ENCODE measurements at places on chromosomes 13 and 19.
A peak's percentile ranks its signal among the peaks of the same experiment; 100 is the strongest.

- peak; percentile 98 for DNase-seq
Measured at GRCh38 chr19:41225238-41226052, 6.4 kb downstream of the AXL start.

GRCh38 chr19:2291185-2291751, 9.3 kb upstream of the PEAK3 start:
- peak; percentile 77 for DNase-seq

DNA sequence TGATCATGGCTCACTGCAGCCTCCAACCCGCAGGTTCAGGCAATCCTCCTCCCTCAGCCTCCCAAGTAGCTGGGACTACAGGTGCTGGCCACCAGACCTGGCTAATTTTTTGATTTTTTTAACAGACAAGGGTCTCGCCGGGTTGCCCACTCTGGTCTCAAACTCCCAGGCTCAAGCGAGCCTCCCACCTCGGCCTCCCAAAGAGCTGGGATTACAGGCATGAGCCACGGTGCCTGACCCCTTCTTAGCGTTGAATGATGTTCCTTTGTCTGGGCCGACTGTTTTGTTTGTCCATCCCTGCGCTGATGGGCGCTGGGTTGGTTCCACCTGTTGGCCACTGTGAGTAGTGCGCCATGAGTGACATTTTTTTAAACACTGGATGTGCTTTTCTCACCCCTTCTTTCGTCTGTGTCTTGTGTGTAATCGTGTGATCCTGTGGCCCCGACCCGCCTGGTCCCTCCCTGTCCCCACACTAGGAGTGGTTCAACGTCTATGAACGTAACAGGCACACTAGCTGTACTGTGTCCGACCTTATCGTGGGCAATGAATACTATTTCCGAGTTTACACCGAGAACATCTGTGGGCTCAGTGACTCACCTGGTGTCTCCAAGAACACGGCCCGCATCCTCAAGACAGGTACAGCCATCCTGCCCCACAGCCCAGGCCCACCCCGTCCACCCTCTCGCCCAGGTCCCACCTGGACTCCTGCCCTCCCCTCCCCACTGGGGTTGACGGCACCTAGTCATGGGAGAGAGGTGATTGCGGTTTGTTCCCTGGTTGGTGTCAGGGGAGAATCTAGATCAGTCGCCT, 15.0 kb upstream of the EMC10 start:
- peak; percentile 76 for DNase-seq

DNA sequence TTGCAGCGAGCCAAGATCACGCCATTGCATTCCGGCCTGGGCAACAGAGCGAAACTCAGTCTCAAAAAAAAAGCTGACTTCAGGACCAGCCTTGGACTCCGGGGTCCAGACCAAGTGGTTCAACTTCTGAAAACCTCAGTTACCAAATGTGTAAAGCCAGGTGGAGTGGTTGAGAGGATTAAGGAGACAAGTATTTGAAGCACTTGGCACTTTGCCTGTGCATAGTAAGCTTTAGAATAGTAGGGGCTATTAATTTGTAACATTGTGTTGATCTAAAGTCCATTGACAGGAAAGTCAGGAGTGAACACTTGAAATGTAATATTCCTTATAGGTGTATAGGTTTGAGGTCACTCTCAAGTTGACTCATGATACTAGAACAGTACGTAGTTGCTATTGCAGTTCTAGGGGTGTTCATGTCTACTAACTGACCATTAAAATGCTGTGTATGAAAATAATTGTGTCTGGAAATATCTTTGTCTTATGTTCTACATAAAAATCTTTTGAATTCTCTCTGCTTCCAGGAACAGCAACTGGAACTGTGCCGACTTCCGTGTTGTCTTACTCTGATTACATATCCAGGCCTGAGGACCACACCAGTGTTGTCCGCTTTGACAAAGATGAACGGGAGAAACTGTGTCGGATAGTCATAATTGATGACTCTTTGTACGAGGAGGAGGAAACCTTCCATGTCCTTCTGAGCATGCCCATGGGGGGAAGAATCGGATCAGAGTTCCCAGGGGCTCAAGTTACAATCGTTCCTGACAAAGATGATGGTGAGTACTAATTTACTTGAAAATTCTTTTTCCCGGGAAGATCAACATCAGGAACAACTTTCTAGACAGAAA, 97.4 kb downstream of the FREM2 start:
- no peak for DNase-seq

- peak; percentile 3 for DNase-seq
Measured at GRCh38 chr13:101875717-101876393, 423.4 kb downstream of the ITGBL1 start.

- DNase-seq, result no peak
Measured at GRCh38 chr13:79245937-79246577, 160.0 kb downstream of the RBM26 start.

DNA sequence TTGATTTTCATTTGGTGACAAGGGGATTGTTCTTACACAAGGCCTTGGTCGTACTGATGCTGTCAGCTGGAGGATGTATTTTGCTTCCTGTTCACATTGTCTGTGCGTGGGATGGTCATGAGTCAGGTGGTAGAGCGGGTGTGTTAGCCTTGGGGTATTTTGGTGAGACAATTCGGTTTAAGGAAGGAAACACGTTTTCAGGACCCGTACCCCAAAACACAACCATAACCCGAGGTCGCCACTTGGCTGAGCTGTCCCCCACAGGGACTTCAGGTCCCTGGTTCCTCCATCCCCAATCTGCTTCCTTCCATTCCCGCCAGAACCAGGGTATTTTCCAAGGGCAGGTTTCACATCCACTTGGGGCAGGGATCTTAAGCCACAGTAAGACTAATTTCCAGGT, 15.0 kb downstream of the MYO9B start:
- peak; percentile 36 for DNase-seq

GRCh38 chr19:13691569-13692435, 72.5 kb upstream of the MRI1 start:
- no peak for DNase-seq

DNA sequence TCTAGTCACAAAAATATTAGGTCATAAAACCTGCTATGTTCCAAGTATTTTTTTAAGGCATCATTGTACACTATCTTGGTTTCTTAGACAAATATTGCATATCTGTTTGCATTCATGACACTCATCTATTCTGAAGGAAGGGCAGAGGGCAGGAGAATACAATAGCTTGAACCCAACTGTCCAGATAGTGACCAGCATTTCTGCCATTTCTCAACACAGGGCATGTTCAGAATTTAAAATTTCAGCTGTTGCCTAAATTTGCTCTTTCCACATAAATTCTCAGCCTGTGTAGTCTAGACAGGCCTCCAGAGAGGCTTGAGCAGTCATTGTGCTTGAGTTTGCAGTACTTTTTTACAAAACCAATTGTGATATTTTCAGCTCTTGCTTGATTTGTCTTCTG, 119.5 kb downstream of the ZAR1L start:
- no peak for DNase-seq

DNA sequence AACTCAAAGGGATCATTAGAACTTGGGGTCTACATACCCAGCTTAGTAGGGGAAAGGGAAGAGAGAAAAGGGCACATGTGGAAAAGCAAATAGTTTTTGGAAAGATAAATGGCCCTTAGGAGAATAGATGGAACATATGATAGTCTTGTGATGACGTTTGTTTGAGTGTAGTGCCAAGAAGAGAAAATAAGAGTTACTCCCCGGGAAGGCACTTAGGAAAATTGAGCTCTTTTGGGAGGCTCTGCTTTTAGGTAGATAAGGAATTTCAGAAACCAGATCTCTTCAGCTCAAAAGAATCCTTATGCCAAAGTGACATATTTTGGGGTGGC, 44.8 kb upstream of the SERTM1 start:
- DNase-seq, result no peak

DNA sequence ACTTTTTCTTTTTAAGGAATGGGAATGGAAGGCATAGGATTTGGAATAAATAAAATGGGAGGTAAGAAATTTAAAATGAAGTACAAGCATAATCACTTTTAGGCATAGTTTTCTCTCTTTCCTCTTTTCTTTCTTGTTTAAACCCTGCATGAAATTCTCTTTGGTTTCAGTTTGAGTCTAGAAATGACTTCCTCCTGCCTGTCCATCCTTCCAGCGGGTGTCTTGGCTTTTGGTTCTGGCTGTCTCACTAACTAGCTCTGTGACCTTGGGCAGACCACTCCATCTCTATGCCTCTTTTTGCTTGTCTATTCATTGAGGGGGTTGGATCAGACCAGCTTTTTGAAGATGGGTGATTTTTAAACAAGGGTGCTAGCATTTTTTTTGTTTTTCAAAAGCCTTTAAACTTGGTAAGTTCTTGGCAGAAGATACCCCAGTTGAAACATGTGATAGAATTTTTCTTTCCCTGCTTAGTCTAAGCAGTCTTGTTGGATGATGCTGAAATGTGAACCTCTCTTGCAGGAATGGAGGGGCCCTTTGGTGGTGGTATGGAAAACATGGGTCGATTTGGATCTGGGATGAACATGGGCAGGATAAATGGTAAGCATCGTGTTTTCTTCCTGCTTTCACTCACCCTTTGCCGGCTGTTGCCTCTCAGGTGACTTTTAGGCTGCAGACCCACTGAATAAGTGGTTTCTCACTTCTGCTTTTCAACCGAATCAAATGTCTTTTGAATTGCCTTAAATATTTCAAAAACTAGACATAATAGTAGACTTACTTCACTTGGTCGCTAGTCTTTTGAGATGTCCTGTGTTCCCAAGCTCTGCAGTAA, 28.6 kb downstream of the PRAM1 start:
- no peak for DNase-seq

DNA sequence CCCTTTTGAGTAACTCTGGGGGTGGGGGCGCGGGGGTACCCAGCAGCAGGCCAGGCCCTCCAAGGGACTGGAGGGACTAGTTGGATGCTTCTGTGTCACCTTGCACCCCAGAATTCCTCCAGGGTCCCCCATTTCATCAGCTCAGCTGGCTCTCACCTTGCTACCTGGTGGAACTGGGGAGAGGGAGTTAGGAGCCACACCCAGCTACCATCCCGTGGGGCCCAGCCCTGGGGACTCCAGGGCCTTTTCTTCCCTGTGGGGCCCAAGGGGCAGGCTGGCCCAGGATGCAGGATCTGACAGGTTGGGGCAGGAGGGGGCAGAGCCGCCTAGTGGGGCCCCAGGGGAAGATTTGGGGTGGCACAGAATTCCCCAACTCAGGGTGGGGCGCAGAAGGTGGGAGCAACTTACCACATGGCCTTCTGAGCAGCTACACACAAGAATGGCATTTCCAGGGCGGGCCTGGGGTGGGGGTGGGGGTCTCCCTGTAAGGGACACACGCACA, 32.8 kb upstream of the NANOS3 start:
- DNase-seq, result no peak

DNA sequence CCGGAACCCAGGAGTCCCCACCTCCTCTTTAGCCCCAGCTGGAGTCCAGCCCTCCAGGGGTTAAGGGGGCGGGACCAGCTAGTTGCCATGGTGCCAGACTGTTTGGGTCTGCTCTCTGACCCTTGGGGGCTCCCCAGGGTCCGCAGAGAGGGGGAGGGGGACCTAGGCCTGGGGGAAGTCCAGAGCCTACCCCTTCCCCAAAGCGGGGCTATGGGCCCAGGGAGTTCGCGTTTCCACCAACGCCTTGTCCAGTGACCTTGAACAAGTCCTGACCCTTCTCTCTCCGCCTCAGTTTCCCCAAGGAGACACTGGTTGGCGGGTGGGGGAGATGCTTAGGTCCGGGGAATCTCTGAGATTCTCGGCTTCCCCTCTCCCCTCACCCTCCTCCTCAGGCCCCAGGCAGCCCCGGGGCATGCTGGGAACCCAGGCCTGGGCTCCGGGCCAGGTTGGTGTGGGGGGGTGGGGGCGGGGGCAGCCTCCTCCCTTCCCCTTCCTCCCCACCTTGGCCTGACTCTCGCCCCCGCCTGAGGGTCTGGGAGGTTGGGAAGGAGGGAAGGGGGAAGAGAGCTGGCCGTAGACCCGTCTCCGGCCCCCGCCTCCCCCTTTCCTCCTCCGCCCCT, 2.6 kb upstream of the SPACA6 start:
- DNase-seq, result peak; percentile 91

GRCh38 chr13:85631801-85632200, 167.4 kb downstream of the SLITRK6 start:
- DNase-seq, result no peak

GRCh38 chr19:10677751-10678150, 23.5 kb upstream of the QTRT1 start:
- no peak for DNase-seq

DNA sequence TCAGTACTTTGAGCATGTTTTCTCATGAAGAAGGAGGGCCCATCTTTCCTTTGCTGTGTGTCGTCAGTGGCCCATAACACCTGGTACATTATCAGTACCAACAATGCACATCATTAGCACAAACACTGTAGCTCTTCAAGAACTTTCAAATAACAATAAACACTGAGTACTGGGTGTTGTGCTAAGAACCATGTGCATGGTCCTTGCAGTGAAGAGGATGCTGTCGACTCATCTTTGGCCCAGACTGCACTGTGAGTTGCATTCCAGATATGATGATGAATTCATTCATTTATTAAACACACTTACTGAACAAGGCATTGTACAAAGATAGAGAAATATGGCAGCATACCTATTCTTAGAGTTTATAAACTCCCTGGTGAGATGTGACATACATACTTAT, 55.8 kb downstream of the FLT3 start:
- no peak for DNase-seq

DNA sequence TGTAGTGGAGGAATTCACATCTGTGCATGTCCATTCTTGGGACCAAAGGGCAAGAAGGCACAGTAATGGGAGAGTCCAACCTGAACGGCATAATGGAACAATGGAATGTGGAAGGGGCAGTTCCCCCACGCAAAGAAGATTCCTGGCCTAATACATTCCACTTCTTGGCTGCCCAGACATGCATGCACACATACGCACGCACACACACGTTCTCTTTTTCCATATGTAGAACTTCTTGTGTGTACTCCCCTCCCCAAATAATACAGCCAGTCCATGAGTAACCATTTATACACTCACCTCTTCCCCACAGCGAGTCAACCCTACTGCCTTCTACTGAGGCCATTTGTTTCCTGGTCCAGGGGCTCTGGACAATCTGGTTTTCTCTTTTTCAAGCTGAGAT, 6.0 kb upstream of the STK24 start:
- no peak for DNase-seq

GRCh38 chr13:35941374-35941773, 189.8 kb downstream of the DCLK1 start:
- no peak for DNase-seq

DNA sequence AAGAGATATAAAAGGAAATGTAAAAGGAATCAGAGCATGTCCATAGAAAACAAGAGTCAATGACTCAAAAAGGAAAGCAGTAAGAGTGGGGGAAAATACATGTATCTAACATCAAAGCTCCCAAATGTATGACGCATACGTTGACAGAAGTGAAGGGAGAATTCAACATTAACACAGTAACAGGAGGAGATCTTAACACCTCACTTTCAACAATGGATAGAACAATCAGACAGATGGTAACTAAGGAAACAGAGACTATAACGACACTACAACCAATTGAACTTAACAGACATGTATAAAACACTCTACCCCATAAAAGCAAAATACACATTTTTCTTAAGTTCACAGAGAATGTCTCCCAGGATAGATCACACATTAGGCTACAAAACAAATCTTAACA, 774.8 kb upstream of the ARGLU1 start:
- DNase-seq, result no peak

GRCh38 chr19:343941-344624, 513 bp downstream of the MIER2 start:
- peak; percentile 19 for DNase-seq

Measured in cardiac muscle cell (in vitro differentiated cells and primary cell).